ENCODE measurements at places on chromosomes 12 and 14.

DNA sequence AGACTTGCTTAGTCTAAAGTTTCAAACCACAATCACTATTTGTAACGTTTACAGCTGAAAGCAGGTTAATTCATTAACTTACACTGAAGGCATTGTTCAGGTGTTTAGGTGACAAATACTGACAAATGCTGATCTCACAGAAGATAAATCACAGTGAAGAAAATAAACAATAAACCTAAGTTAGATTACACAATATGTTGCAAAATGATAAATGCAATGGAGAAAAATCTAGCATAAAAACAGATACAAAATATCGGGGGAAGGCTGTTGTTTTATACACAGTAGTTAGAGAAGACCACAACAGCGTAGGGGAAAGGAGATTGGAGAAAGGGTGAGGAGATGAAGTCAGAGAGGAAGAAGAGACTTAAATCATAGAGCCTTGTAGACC, 3.0 kb downstream of the SCAF11 start:
- no peak for DNase-seq

- DNase-seq = no peak
Observed at GRCh38 chr12:60977966-60978365, 1282.2 kb upstream of the USP15 start.

DNA sequence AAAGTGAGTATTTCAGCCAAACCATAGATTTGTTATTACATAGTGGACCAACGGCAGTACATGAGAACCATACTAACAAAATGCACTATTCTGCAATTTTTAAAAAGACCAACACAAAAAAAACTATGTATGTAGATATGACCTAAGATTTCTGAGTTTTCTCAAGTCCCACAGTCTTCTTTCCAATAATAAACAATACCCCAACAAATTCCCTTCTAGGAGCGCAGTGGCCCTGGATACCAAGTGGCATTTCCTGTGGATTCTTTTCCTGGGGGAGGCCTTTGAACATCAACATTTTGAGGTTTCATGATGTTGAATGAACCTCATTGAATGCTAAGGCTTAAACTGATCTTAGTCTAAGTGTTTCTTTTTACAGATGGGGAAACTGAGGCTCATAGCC, 210.5 kb downstream of the BCAT1 start:
- no peak for DNase-seq

DNA sequence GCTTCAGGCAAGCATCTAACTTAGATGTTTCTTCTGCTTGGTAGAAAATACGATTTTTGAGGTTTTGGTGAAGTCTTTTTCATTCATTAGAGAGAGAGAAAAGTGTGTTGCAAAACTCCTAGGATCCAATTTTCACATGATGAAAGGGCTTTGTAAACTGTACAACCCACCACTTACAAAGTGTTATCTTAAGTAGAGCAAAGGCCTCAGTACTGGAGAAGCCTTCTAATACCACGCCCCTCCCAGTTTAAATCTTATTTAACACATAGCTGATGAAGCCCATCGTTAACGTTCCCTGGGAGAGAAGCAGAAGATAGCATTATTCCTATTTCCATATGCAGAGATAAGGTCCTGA, 869 bp downstream of the APOLD1 start:
- DNase-seq = no peak

Measured in stimulated activated CD8-positive, alpha-beta memory T cell treated with anti-CD3 and anti-CD28 coated beads, Interleukin-12 subunit alpha, Interleukin-12 subunit beta, amount 100 ng/mL, for 4 hours (primary cell).